Stimulated activated CD4-positive, alpha-beta T cell treated with anti-CD3 and anti-CD28 coated beads, Interleukin-4, amount 100 ng/mL, for 24 hours (primary cell): ENCODE measurements at places on chromosomes 7 and 10.

- DNase-seq: no peak
Measured at GRCh38 chr7:36762394-36762793, 38.1 kb upstream of the AOAH start.

GRCh38 chr7:47536661-47537611 is 45.0 kb downstream of the TNS3 start:
- DNase-seq: no peak

- DNase-seq: no peak
Measured at GRCh38 chr7:33776788-33777187, 128.6 kb upstream of the BMPER start.

DNA sequence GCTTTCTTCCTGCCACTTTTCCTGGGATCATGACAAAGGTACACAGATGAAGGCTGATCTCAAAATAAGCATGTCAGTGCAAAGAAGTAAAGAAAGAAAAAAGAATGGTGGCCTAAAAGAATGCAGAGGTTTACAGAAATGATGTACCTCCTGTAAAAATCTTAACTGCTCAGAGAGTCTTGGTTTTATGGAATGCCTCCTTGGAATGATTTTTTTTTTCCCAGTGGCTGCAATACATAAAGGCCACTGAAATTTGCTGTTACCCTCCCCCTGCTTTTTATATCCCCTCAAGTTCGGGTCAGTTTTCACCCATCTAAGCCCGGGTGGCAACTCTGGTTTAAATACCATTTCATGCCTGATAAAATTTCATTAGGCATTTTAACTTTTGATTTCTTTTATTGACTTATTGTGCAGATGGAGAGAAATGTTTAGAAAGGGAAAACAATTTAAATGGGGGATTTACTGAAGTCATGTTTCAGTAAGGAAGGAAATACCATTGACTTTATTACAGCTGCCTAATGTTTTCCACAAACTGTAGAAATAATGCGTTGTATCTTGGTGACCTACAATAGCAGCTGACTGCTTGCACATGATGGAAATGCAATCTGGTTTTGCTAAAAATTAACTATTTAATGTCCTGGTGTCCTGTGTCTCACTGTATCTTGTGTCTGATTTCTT is 102.5 kb downstream of the SAMD9 start:
- DNase-seq: no peak

DNA sequence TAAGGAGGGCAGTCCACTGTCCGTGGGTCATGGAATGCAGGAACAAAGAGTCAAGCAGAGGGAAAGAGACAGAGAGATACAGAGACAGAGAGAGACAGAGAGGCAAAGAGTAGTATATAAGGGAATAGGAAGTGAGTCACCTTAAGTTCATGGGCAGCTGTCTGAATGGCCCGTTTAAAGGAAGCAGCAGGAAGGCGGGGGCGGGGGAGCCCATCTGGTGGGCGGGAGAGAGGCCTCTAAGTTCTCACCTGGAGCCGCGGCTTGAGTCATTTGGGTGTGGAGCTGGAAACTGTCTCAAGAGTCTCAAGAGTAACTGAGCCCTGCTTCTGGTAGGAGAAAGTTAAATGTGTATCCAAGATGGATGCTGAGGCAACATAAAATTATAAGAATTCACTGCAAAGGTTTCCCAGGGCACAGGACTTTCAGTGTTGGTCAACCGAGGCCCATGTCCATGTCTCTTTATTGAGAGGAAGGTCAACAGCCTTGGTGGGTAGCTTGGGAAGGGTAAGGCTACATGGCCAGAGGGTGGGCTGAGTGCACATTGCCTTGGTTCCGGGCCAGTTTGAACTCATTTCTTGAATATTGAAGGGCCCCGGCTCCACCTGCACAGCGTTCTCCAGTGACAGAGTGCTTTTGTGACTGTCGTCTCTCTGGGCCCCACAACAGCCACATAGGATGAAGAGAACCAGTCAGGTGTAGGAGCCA is 85.5 kb upstream of the CACUL1 start:
- peak; percentile 48 for DNase-seq

DNA sequence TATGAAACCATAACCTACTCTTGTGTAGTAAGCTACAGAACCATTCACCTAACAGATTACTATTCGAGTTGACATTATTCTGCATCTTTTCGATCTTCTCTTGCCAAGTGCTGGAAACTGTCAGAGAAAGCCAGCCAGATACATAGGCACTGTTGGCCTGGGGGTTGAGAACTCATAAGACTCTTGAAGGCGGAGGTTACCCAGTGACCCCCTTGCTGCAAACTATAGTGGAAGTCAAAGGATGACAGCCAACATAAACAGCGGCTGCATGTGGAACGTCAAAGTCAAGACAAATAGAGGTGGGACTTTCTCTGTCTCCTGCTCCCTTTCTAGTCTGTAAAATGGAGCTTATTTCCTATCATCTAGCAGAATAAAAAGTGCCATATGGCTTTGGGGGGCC is 394.2 kb downstream of the LRMDA start:
- no peak for DNase-seq

- DNase-seq: no peak
Measured at GRCh38 chr10:75406462-75407223, 5.1 kb upstream of the ZNF503 start.

DNA sequence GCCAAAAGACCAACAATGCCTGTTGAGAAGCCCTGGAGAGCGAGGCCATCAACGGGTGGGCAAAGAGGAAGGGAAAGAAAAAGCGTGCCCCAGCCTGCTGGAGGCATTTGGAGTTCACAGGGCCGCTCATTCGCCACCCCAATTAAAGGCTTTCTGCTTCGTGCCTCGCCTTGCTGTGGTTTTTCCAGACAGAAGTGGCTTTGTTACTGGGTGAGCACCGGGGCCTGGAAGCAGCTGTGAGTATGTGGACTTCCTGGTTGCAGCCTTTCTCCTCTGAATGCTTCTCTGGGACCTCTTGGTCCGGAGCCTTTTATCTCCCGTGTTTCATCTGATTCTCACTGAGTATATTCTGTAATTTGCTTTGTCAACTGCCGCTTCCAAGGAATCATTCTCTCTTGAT is 118.1 kb upstream of the EGR2 start:
- DNase-seq: no peak

GRCh38 chr10:85612833-85613232 is 753.8 kb downstream of the GRID1 start:
- DNase-seq: no peak

DNA sequence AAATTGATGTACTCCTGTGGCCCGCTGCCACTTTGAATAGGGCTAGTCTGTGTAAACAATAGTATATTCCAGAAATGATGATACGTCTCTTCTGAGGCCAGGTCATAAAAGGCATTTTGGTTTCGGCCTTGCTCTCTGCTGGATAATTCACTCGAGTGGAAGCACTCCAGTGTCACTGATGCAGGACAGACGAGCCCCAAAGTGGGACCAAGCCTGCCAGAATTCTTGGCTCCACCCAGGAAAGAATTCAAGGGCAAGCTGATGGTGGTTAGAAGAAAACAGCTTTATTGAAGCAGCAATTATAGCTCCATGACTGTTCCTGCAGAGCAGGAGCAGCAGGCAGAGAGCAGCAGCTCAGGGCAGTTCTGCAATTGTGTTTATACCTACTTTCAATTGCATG is 717.6 kb downstream of the GRM8 start:
- DNase-seq: no peak

DNA sequence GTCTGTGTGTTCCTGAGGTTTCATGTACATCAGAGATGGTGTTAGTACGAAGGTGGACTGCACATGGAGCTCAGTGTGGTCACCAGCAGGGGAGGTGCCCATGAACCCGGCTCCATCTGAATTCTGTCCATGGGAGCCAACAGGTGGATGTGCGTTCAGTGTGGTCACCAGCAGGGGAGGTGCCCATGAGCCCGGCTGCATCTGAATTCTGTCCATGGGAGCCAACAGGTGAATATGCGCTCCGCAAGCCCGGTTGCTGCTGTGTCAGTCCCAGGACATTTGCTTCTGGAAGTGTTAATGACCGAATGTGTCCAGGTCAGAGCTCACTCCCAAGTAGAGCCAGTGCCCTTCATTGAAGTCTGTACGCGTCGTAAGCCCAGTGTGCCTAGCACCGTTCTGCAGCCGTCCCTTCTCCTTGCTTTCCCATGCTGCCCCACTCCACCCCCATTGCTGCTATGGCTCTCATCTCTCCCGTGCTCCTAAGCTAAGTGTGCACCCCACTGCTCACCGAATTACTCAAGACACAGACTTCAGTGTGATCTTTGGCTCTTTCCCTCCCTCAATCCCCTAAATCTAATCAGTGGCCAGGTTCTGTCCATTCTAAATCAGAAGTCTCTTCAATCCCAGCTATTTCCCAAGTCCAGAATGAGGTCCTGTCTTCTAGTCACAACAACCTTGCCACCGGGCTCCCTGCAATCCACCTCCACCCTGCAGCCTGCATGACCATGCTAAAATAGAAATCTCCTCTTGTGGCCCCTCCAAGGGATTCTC is 352.4 kb downstream of the TCERG1L start:
- DNase-seq: no peak

DNA sequence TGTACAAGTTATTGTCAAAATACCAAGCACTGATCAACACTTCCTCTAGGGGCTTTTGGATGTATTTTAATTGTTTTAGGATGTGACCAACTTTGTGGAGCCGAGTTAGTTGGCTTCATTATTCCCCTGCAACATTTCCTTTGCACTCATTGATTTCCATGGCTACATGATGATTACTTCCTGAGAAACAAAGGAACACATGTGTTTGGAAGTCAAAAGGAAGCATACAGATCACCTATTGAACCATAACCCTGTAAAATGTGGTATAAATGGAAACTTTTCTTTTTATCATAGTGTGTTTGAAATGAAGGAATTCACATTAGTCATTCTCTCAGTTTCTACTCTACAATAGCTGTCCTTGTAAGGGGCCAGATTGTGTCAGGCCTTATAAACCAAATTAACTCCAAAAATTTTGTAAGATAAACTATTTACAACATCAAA is 32.2 kb upstream of the EXOC6 start:
- DNase-seq: no peak

DNA sequence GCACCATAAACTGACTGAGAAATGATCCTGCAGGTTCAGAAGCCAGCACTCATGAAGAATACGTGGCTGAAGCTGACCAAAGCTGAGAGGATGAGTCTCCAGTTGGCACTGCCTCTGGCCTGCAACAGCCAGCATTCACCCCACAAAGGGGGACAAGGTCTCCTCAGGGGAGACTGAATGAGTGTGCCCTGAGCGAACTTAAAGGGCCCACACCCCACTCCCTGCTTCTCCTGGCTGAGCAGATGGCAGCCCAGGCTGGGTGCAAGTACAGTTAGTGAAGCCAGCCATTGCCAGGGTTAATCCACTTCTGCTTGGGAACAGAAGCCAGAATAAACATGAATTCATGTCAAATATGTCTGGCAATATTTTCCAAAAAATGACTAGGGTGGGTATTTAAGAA is 98.1 kb downstream of the PPP1R17 start:
- DNase-seq: no peak

DNA sequence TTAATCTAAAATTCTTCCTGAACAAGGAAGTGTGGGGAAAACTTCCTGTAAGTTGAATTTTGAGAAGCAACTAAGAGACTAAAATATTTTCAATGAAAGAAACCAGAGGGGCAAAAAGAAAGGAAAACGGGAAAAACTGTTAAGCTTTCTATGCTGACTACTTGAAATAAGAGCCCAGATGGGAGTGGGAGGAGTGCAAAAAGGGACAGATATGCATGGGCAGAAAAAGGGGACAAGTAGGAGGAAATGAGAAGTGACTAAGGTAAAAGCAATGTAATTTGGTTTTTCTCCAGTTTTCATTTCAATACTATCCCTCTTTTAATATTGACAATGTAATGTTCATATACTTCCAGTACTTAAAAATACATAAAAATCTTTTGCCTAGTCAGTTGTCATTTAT is 11.1 kb downstream of the OGA start:
- no peak for DNase-seq

DNA sequence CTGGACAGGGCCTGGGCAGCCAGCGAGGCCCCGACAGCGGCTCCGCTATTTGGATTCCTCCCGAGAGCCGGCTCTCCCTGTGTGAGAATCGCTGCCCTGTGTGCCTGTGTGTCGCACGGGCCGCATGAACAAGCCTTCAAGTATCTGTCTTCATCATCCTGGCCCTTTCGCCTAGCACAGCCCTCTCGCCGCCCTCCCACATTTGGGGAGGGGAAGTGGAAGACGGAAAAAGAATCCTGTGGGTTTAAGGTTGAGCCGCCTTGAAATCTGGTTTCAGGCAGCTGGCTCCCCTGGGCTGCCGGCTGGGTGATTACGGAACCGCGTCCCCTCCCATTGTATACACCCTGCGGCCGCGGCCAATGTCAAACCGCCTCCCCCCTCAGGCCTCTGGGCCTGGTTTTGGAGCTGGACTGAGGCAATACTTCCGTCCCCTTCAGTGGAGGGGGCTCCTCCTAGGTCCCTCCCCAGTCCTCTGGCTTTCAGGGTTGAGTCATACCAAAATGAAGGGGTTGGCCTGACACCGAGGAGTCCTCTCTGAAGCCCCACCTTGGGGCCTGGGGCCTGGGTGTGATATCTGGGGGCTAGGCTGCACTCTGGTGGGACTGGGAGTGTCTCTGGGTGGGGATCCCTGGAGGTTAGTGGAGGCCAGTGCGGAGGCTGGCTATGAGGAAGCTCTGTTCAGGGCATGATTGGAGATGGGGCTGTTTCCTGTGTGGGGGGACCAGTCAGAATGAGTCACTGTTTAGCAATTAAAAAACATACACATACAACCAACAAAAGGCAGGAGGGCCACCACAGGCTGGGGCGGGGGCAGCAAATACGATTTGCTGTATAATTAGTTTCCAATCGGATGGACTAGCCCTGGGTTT is 1.7 kb downstream of the TRIM8 start:
- DNase-seq: peak; percentile 81

DNA sequence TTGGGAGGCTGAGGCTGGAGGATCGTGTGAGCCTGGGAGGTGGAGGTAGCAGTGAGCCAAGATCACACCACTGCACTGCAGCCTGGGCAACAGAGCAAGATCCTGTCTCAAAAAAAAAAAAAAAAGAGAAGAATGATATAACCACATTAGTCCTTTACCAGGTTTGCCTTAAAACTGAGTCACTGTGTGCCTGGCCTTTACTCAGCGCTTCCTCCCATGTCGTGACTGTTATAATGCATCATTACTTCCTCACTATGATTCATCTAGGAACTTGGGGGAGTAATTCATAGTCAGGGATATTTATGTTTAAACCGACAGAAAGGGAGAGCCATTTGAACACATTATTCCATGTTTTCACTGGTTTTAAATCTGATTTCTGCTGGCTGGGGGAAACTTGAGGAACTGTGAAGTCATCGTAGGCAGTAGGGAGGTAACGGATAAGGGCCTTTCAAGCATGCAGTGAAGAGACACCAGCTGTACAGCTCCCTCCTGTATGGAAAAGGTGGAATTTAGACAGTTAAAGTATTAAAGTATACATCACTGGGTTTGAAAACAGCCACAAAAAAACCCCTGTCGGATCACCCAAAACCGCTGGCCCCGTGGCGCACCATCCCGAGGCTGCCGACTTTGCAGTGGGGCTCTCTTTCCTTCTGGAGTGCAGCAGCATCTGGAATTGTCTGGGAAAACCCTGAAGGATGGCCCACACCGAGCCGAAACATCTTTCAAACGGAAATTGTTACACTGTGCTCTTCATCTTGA is 119.8 kb downstream of the NKX6-2 start:
- peak; percentile 35 for DNase-seq
